ENCODE measurements at places on chromosomes 12 and 14.

GRCh38 chr14:50812180-50812579 lies 18.8 kb downstream of the NIN start:
- DNase-seq = no peak

DNA sequence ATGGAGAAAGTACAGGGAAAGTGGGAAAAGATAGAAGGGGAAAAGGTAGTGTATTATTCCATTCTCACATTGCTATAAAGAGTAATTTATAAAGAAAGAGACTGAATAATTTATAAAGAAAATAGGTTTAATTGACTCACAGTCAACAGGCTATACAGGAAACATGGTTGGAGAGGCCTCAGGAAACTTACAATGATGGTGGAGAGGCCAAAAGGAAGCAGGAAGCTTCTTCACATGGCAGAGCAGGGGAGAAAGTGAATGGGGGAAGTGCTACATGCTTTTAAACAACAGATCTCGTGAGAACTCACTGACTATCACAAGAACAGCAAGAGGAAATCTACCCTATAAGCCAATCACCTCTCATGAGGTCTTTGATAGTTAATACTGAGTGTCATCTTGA lies 725.0 kb upstream of the FLRT2 start:
- DNase-seq = no peak

DNA sequence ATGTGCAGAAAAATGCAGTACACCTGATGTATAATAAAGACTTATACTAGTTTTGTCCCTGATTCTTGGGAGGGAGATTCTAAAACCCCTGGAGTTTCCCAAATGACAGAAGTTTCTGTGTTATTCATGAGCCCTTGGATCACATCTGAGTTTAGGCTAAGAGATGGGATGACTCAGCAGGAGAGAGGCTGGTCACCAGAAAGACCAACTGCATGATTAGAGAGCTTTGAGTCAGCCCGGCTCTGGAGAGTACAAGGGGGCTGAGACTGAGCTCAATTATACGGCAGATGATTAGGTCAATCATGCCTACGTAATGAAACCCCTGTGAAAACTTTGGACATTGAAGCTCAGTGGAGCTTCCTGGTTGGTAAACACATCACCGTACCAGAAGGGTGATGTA lies 174.2 kb downstream of the SSPN start:
- peak; percentile 35 for DNase-seq

DNA sequence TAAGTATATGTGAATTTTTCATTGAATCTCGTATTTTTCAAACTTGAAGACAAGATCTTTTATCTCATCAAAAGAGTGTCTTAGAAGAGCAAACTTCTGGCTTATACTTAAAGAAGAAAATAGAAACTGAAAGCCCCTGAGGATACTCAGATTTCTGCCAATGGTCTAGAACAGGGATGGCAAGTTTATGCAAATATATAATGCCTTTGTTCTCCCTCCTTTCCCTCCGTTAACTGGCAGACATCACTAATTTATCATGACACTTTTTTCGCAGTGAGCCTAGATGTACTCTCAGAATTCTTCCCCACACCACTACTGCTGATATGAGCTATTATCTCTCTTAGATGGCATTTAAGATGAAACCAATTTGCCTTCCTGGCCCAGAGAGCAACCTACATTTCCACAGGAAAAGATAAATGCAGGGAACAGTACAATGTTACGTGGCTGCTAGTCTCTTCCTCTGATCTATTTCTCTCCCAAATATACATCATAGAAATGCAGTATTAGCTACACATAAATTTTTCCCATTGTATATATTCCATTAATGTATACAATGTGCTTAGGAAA lies 40.0 kb upstream of the DAAM1 start:
- DNase-seq = no peak

GRCh38 chr12:9646794-9647781 lies 22.4 kb upstream of the CLEC2D start:
- DNase-seq = no peak

DNA sequence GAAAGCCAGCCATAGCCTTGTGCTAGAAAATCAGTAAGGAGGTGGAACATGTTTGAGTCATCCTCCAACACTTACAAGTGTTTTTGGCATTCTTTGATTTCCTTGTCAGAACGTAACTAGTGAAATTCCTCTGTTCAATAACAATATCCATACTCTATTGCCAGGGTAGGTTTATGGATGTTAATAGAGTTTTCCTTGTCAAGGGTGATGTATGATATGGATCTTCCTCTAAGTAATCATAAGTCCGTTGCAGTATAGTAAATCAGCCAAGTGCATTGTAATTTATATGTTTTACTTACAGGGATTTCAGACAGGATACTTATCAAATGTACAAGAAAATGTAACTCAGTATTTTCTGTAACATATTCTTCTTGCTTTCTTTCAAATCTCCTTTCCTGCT lies 19.4 kb downstream of the NAV3 start:
- DNase-seq = no peak

DNA sequence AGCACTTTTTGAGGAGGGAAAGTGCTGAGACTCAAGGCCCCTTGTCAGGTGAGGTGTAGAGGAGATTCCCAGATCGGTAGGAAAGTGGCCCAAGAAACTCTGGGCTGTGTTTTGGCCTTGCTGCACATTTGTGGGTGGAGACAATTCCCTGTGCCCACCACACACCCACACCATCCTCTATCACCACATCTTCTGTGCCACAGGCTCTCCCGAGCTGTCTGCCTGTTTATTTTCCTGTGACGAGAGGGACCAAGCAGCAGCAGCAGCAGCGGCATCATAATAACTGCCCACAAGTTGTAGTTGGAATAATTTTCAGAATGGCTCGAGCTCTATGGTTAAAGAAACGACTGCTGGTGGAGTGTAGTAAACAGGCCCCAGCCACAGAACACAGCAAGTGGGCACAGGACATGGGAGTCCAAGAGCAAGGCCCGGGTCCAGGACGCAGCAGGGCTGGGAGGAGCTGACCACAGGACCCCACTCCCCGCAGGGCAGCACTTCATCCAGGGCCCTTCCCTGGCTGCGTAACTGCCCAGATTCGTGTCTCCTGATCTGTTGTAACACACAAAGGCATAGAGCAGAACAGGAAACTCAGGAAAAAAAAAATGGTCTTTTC lies 55.6 kb upstream of the BCL2L14 start:
- DNase-seq = no peak

DNA sequence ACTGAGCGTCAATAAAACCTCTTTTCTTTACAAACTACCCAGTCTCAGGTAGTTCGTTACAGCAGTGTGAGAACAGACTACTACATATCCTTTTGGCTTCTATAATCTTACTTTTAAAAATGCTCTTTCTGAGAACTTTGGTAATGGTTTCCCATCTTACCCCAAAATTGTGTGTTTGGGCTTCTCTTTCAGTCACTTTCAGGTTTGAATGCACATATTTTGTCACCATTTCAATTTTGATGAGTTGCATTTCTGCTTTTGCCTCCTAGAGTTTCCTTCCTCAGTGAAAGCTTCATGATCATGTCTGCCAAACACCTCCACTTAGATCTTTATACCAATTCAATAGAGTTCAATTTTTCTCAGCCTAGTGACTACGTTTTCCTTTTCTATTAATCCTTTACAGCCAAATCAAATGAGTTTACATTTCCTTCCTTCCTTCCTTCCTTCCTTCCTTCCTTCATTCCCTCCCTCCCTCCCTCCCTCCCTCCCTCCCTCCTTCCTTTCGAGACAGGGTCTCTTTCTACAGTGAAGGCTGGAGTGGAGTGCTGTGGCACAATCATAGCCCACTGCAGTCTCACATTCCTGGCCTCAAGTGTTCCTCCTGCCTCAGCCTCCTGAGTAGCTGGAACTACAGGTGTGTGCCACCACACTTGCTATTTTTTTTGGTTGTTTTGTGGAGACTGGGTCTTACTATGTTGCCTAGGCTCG lies 124.9 kb downstream of the BCAT1 start:
- DNase-seq = no peak

- no peak for DNase-seq
Observed at GRCh38 chr14:49121246-49121645, 464.9 kb downstream of the RPS29 start.

DNA sequence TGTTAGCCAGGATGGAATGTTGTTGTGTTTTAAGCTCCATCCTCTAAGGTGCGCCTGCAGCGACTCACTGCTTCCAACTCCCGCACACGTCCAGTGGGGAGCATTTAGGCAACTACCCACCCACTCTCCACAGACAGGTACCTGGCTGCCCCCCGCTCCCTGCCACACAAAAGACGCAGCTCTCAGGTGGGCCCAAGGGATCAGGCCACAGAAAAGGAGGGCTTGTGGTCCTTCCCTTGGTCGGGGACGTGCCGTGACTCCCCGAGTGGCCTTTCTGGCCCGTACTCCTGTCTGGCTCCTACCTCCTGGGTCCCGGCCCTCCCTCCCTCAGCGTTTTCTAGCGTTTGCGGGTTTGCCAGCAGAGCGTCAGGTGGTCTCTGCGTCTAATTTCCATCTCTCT lies 16.2 kb downstream of the TEDC1 start:
- DNase-seq = no peak

- peak; percentile 49 for DNase-seq
Observed at GRCh38 chr14:35197015-35197414, 74.7 kb downstream of the PRORP start.

DNA sequence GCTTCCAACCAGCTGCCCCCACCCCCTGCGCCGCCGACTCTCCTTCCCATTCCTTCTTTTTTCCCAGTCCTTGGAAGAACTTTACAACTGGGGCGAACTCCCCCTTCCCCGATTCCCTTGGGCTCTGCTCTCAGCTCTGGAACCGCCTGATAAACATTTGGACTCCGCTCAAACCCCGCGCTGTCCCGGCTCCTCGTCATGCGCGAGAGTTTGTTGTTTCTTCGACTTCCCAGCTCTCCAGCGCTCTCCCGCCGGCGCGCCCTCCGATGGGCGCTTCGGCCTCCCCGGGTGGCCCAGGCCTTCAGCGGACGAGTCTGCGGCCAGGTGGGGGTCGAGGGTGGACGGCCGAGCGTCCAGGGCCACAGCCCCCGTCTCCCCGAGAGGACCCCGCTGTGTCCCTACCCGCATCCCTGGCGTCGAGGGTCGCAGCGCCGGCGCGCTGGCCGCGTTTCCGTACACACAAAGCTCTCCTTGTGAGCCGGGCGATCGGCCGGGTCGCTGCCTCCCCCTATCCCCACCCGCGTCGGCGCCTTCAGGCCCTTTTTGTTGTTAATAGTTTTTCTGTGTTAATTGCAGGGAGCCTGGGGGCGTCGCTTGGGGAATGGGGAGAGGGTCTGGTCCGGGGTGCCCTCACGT lies 847 bp downstream of the MMP14 start:
- DNase-seq = peak; percentile 43

GRCh38 chr14:44657696-44658388 lies 150.8 kb upstream of the FSCB start:
- peak; percentile 2 for DNase-seq

DNA sequence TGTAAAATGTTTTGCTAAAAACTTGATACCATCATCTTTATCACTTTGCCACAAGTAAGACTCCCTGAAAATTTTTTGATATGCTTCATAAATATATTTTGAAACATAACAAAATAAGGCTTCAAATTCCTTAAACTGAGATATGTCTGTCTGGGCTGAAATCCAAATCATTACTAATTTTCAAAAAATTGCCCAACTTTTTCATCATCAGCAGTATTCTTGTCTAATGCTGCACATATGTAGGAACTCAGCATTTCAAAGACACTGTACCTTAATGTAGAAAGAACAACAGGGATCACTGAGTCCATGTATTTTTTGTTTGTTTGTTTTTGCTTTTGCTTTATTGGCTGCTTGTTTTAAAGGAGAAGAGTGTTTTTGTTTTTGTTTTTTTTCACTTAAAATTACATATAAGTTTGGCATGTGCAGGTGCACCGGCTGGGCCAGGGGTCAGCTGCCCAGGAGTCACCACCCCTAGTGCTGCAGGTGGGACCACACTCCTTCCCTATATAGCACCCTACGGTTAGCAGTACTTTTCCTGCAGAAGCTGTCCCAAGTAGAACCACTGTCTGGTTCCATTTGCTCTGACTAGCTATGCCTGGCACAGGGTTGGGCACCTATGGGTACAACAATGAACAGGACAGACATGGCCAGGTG lies 231.2 kb downstream of the PIK3C2G start:
- peak; percentile 63 for DNase-seq

DNA sequence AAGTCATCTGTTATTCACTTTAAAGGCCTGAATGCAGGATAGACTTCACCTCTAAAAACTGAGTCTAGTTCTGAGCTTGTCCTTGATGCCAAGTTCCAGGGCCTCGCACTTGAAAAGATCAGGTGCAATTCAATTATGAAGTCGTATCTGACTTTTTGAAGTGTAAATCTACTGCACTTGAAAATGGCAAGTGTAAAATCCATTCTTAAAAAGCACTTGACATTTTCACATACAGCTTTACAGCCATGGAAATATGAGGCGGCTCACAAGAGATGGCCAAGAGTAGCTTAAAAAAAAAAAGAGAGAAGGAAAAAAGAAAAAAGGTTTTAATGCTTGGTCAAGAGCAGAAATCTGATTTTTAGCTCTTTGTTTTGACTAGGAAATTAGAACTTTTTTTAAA lies 172.5 kb downstream of the GXYLT1 start:
- DNase-seq = no peak

GRCh38 chr12:115396567-115396966 lies 712.6 kb upstream of the TBX3 start:
- no peak for DNase-seq

GRCh38 chr12:119444462-119445044 lies 110.0 kb downstream of the CCDC60 start:
- DNase-seq = no peak

GRCh38 chr12:1474041-1474573 lies 120.3 kb downstream of the FBXL14 start:
- DNase-seq = peak; percentile 100

DNA sequence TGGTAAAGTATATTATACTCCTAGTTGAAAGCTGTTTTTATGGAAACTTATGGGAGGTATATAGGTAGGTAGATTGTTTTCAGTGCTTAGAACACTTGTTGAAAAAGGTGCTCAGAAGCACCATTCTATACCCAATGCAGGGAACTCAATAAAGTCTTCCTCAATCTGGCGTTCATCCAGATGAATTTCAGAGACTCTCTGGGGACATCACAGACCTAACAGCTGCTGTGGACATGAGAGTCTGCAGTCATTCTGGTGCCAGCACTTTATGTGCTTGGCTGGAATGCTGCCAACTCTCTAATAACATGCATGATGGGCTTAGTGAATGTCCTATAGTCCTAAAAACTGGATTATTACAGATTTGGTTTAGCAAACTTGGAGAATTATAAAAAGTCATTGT lies 115.9 kb downstream of the NTN4 start:
- DNase-seq = peak; percentile 8

Measured in HS-27A (cell line).